ENCODE measurements at places on chromosomes 6 and 20. TPM values are rescaled to one million over a fixed set of nuclear protein-coding genes. Genes with fewer than 3 reads are reported as not detected.

MOXD1 gene
- 10.6 TPM for total RNA-seq

IYD gene
- not detected for total RNA-seq

ENPP4 gene
- total RNA-seq: under 0.01 TPM

BHLHE23 gene
- total RNA-seq: not detected

PPIL6 gene
- total RNA-seq: 0.18 TPM

TCP11 gene
- 0.56 TPM for total RNA-seq

KCNK5 gene
- total RNA-seq: not detected

ENPP3 gene
- not detected for total RNA-seq

ADTRP gene
- total RNA-seq: 0.83 TPM

MRPL2 gene
- 15.8 TPM for total RNA-seq

LY6G6C gene
- total RNA-seq: not detected

GUCA1A gene
- total RNA-seq: under 0.01 TPM

MEP1A gene
- not detected for total RNA-seq

TMEM217 gene
- total RNA-seq: 1.4 TPM

ENPP5 gene
- total RNA-seq: under 0.01 TPM

NANP gene
- total RNA-seq: 7.2 TPM

GLP1R gene
- not detected for total RNA-seq

LY86 gene
- not detected for total RNA-seq
